ENCODE measurements at places on chromosomes 12 and 14.

DNA sequence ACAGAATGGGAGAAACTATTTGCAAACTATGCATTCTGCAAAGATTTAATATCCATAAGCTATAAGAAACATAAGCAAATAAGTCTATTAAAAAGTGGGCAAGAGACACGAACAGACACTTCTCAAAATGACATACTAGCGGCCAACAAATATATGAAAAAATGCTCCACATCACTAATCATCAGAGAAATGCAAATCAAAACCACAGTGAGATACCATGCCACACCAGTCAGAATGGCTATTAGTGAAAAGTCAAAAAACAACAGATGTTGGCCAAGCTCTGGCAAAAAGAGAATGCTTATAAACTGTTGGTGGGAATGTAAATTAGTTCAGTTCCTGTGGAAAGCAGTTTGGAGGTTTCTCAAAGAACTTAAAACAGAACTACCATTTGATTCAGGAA, 121.3 kb downstream of the KCNMB4 start:
- no peak for DNase-seq

DNA sequence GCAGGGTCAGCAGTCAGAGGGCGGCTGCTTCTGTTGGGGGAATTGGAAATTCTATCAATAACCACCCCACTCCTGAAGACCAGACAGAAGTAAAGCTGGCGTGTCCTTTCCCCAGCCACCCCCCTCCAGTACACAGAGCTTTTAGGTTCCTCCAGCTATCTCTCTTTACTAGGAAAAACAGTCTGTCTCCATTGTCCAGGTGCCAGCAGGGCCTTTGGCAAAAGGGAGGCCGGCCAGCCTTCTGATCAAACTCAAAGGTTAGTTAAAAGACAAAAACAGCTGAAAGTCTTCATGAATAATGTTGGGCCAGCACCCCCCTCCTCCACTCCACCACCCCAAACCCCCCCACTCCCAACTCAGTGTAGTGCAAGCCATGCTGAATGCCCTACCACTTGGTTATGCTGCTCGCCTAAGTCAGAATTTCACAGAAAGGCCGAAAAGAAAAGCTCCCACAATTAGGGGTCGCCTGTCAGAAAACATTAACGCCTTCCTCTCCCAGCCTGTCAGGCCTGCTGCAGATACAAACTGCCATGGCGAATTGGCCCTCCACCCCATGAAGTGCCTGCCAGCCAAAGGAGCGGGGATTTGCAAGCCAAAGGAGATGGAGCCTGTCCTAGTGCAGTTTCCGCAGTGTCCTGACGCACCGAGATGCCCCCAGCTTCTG, 8.9 kb downstream of the ASCL1 start:
- DNase-seq = no peak

- DNase-seq = no peak
These were observed 5.9 kb downstream of the KRT84 start for GRCh38 chr12:52379536-52379935.

GRCh38 chr14:96203635-96204034, 1.0 kb upstream of the BDKRB2 start:
- no peak for DNase-seq

DNA sequence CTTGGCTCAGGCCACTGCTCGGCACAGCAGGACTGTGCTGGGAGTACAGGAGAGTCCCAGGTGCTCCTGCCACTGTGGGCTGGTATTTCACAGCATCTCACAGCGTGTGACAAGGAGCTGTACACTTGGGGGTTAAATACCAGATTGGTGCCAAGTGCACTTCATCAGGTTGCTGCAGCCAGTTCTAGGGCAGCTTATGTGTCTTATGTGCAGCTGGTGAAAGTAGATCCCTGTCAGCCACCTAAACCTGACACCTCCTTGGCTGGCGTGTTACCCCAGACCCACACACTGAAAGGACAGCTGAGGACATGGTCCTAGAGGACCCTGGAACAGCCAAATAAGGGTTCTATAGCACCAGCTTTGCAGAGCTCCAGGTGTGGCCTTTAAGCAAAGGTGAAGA, 18.9 kb downstream of the PLEKHH1 start:
- DNase-seq = peak; percentile 24

GRCh38 chr14:50785457-50786063, 45.4 kb downstream of the NIN start:
- DNase-seq = no peak

GRCh38 chr12:100871195-100871734, 76.7 kb downstream of the ANO4 start:
- DNase-seq = no peak

DNA sequence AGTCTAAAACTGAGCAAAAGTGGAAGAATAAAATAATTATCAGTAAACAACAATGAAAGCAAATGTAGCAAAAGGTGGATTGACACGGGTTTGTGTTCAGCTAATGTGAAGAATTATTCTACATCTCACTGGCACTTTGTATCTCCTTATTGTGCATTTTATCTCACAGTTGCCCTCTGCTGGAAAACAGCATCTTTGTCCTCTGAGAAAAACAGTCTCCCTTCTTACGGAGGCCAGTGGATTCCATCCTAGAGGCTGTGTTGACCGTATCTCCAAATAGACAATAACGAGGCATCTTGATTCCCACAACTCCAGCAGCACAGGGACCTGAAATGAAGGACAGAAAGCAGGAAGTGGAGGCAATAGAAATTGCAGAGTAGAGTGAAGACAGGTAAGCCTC, 51.3 kb upstream of the PLBD1 start:
- DNase-seq = peak; percentile 45

- DNase-seq = peak; percentile 74
These were observed 22.7 kb upstream of the KRT78 start for GRCh38 chr12:52871291-52872039.

DNA sequence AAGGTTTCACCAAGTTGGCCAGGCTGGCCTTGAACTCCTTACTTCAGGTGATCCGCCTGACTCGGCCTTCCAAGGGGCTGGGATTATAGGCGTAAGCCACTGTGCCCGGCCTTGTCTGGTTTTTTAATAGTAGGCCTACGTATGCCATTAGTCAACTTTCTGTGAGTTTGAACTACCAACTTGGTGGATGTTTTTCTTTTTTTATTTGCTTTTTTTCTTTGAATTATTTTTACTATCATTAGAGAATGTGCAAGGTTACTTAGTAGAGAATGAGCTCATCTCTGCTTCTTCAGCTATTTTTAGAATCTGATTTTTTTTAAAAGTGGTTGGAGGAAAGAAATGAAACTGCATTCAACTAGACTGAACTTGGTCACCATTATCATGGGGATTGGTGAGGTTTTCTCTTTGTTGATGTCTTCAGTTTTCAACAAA, 51.4 kb downstream of the HMGA2 start:
- no peak for DNase-seq

GRCh38 chr14:101604228-101604934, 43.1 kb downstream of the DIO3 start:
- no peak for DNase-seq

DNA sequence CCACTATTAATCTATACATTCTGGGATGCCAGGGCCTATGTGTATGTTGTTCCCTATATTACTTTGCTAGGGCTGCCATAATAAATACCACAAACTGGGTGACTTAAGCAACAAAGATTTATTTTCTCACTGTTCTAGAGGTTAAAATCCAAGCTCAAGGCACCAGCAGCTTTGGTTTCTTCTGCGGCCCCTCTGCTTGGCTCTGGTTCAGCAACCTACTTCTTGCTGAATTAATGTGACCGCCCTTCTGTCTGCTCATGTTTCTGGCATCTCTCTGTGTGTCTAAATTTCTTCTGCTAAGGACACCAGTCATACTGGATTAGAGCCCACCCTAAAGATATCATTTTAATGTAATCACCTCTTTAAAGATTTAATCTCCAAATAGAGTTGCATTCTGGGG, 84.7 kb downstream of the ZNF664 start:
- DNase-seq = peak; percentile 35

GRCh38 chr12:14845350-14845750, 2.0 kb upstream of the ART4 start:
- DNase-seq = peak; percentile 80

DNA sequence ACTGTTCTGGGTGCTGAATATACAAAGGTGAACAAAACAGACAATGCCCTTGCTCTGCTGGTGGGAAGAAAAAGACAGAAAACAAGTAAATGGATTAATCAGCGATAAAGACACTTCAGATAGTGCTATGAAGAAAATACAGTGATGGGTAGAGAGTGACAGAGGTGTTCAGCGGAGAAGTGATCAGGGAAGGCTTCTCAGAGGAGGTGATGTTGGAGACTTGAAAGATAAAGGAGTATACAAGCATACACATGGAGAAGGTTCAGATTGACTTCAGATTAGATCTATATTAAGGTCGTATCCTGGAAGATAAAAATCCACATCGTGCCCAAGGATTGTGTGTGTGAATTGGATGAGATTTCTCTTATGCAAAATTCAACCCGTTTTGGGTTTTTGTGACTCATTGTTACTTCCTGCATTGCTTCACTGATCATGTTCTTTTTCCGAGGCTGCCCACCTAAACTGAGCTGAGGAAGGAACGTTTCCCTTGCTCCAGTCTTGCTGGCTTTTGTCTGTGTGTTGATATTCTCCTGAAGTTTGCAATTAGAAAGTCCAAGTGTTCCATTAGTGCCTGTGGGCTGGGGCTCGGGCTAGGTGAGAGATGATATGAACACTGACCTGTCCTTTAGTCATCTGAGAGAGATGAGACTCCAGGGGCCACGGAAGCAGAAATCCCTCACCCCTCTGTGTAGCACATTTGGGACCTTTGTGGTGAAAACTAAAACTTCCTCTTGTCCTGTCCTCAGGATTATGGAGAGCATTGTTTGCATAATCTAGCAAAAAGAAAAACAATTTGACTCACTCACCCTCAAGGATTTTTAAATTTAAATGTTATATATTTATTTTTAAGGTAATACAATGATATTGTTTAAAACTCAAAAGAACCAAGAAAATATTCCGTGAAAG, 27.6 kb downstream of the PLXNC1 start:
- no peak for DNase-seq

GRCh38 chr14:34094384-34094783, 143.5 kb upstream of the EGLN3 start:
- DNase-seq = no peak

GRCh38 chr14:58584383-58584782, 53.4 kb upstream of the DACT1 start:
- DNase-seq = no peak

GRCh38 chr12:51686727-51687126, 95.7 kb downstream of the SCN8A start:
- no peak for DNase-seq

DNA sequence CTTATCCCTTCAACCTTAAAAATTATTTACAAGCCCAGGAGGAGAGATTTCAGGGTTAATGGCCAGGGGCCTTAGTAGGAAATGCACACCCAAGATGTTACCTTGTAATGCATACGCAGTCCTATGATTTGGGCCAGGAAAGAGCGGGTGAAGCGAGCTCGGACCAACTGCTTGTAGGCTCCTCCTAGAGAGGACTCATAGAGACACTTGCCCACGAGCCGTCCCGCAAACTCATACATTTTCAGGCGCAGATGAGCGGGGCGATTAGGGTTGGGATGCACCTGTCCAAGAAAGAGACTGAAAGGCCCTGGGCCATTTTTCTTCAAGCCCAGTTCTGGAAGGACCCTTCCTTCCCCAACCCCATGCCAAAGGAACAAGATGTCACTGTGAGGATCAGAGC, 43.0 kb downstream of the AREL1 start:
- DNase-seq = no peak

GRCh38 chr12:62767946-62768345, 167.0 kb downstream of the PPM1H start:
- no peak for DNase-seq

GRCh38 chr14:28678887-28679286, 87.7 kb upstream of the FOXG1 start:
- no peak for DNase-seq

- no peak for DNase-seq
These were observed 20.4 kb downstream of the ZFYVE21 start for GRCh38 chr14:103735815-103736545.

DNA sequence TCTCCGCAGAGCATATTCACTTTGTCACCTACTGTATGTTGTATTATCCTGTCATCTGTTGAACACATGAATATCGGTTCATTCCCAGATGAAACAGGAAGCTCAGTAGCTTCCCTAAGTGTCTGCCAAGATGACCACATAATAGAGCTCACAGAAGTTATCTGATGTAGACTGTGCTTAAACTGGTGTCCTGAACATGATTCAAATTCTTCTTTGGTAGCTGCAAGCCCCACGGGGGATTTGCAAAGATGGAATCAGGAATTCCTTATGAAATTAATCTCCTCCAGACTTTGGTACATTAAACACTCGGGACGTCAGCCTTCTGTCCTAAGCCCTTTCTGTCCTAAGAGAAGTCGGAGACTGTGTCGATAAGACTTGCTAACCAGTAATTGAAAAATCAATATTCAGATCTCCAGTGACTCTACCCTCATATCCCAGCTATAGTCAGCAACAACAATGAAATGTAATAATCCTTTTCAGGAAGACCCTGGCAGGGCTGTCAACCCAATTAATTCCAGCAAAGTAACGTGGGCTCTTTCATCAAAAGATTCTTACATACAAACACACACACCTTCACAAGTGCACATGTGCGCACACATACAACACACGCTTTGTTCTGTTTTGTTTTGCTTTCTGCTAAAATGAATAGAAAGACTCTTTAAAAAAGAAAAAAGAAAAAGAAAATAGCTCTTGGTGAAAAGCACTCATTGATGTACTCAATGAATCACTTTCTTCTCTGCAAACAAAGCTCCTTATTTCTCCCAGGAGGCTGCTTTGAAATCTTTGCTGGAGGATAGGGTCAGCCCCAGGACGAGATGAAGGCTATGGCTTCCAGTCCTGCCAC, 127.2 kb downstream of the RIMBP2 start:
- no peak for DNase-seq

DNA sequence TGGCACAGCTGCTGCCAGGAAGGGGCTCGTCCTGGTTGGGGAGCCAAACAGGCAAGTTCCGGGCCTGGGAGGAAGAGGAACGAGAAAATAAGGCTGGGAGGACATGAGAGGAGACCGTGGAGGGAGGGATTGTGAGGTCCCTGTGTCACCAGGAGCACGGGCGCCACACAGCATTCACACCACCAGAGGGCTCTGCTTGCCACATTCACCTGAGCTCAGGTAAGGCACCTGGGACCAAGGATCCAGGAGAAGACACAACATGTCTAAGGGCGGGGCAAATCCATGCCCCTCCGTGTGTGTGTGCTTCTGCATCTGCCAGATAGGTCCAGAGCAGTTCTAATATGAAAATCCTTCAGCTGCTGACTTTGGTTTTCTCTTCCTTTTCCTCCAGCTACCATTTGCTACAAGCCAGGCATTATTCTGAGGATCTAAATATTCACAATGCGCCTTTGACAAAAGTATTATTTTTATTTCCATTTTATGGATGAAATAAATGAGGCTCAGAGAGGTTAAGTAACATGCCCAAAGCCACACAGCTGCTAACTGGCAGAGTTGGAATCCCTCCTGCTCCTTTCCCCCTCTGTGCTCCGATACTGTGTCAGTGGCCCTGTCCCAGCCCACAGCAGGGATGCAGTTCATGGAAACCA, 14.6 kb downstream of the RAPGEF3 start:
- DNase-seq = no peak
